ENCODE measurements at places on chromosomes 3 and 15.

DNA sequence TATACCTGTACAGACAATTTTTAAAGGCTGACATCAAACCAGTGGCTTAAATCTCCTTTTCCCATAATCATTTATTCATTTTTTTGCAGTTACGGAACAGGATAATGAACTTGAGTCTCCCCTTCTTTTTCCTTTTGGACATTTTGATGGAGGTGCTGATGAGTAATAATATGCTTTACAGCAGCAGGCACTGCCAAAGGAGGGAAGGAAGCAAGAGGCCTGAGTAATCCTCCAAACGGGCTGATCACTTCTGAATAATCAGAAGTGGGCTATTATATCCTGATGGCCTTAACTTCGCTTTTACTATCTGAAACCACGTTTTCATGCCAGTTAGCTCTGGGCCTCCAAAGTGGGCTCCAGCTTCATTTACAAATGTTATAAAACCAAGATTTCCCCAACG lies 527.2 kb downstream of the FOXP1 start:
- no peak for DNase-seq

DNA sequence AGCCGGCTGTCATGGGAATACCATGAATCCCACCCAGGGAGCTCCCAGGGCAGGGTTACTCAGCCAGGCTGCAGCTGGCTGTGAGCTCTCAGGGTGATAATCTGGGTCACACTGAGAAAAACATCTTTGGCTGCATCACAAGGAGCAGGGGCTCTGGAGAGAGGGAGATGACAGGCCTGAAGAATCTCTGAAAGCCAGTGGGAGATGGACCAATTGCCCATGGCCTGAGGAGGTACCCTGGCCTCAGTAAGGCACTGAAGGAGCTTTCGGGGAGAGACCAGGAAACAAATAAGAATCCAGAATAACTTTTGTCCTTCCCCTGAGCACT lies 28.2 kb upstream of the GOLGA6C start:
- DNase-seq: no peak

DNA sequence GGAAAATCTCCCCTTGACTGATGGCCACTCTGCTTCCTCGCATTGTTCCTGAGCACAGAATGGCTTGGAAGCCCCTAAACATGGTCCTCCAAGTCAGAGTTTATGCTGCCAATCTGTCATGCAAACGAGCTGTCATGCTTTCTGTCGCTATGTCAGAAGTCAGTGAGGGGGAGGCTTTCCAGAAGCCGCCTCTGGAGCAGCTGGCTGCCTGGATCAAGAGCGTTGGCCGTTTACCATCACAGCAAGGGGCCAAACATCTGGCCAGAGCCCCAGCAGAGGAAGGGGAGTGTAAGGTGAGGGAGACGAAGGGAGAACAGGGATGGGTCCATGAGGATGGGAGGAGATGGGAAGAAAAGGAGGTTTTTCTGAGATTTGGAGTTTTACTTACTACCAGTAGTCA lies 372.6 kb upstream of the NR2F2 start:
- DNase-seq: no peak

DNA sequence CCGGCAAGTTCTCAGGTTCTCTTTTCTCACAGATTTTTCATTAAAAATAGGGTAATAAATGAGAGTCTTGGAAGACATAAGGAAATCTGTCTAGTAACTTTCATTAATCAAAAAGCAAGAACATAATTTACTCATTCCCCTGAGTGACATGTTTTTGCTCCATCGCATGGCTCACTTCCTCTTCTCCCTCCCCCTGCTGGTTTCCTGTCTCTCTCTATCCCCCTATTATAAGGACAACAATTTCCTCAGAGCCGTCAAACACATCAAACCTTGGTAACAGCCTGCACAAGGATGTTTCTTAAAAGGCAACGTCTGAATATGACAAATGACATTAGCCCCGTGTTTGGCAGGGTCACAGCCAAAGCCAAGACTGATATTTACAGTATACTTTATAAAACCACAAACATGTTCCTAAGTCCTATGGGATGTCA lies 1149.6 kb downstream of the IGSF11 start:
- DNase-seq: peak; percentile 45
